Activated CD8-positive, alpha-beta memory T cell treated with anti-CD3 and anti-CD28 coated beads, Interleukin-2, amount 50 U/mL, for 4 hours (primary cell): ENCODE measurements at places on chromosomes 2 and 18.
A peak's percentile ranks its signal among the peaks of the same experiment; 100 is the strongest.

DNA sequence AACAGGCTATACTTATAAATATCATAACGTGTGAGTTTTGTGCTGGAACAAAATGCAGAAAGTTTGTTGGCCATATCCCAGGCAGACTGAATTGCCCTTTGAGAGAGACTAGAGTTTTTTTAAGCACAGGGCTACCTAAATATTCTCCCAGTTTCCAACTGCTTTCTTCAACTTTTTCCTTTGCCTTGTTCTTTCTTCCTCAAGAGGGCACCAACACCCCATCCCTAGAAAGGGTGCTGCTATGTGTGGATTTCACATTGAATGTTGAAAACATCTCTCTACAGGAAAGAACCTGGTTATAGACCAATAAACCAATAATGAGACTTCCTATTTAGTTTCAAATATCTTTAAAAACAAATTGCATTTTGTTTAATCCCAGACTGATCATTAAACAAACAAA, 87.9 kb downstream of the ICOS start:
- no peak for DNase-seq

GRCh38 chr18:21004726-21005125, 106.9 kb downstream of the ROCK1 start:
- DNase-seq, result no peak

DNA sequence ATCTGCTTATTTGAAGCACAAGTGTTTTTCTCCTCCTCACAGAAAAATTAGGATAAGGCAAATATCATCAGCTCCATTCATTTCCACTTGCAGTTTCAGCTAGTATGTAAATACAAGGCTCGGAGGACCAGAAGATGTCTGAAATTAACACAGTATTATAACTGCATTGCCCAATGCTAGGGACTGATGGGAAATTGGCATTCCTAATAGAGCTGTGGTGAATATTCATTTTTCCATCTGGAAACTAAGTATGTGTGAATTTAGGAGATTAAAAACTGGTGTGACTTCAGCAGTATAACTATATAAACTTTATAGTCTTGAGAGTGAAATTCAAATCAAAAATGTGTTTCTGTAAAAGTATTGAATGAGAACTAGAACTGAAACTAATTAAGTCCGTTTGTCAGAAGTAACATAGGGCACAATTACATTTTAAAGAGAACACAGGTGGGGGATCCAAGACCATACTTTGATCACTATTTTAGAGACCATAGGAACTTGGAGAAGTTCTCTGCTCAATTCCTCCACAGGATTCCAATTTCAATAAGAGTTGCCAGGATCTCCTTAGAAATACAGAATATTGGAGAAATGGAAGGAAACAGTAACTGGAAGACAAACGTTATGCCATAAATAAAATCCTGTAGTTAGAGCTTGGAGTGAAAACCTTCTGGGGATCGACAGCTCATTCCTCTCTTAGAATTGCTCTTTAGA, 12.1 kb upstream of the ITGA6 start:
- DNase-seq, result no peak

GRCh38 chr2:240246173-240246820, 105.8 kb upstream of the OTOS start:
- no peak for DNase-seq

DNA sequence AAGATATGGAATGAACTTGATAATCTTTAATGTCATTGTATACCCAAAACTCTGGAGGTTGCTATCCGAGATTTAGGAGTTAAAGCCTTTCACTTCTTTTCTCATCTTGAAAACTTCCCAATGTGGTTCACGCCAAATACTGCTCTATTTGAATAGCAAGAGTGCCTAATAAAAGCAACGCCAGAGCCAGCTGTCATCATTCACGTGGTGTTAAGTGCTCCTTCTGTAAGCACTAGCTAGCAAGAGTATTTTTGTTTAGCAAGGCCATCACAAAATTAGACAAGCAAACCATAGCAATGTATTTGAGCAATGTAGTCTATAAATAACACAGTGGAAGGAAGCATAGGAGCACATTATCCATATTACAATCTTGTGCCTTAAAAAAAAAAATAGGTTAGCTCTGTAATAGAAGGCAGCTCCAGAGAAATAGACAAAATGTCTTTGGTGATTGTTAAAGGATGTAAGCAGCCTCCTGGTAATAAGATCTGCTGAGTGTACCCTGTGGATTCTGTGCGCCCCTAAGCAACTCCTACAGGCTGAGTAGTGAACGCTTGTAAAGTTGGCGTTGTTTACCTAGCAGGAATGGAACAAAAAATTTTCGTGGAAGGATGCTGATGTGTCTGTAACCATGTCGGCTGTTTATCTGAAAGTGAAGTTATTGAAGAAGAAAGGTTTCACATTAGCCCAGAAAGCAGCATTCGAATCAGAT, 518.0 kb downstream of the CNTNAP5 start:
- DNase-seq, result no peak

DNA sequence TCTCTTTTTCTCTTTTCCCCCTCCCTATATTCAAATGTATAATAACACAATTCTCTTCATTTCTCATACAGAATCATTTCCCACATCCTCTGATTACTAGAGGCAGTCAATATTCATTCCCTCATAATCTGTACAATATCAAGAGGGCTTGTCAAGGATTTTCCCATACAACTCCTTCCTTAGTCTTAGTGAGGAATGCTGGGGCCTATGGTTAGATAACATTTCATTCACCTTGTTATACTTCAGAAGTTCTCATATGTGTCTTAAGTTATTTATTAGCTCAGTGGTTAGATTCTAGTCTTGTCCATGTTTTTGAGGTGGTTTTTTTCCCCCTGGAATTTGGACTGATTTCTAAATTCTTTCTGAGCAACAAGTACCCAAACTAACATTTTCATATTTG, 289.5 kb downstream of the PDE11A start:
- DNase-seq, result no peak

- DNase-seq, result no peak
These were observed 170.2 kb downstream of the ZNF385B start for GRCh38 chr2:179691235-179691634.

- no peak for DNase-seq
These were observed 184.6 kb upstream of the OSR1 start for GRCh38 chr2:19542796-19543662.

DNA sequence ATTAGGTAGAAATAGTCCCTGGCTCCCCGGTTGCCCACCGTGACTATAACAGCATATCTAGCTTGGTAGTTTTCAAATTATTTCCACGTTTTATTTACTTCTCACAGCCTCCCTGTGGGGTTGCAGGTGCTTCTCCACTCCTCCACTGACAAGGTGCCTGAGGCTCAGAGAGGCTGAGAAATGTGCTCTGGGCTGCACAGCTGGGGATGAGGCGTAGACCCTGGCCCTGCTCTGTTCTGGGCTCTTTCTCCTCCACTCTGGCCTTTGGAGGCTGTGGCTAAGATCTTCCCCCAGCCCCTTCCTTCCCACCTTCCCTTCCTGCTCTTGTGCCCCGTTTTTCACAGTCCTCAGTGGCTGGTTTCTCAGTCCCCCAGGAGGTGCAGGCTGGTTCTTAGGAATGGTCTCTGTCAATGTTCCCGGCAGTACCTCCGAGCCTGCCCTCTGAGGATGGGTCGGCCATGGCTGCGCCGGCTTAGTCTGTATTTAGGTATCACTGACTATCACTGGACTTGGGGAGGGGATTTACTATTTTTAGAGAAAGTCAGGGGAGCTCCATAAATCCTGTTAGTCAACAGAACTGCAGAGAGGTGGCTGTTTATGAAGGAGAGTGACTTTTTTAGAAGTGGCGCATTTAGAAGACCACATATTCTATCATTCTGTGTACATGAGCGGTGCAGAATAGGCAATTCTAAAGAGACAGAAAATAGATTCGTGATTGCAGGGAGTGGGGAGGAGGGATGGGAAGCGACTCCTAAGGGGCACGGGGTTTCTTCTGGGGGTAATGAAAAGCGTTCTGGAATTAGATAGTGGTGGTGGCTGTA, 35.0 kb downstream of the HPCAL1 start:
- no peak for DNase-seq

- no peak for DNase-seq
These were observed 23.7 kb upstream of the MSGN1 start for GRCh38 chr2:17792515-17792914.

DNA sequence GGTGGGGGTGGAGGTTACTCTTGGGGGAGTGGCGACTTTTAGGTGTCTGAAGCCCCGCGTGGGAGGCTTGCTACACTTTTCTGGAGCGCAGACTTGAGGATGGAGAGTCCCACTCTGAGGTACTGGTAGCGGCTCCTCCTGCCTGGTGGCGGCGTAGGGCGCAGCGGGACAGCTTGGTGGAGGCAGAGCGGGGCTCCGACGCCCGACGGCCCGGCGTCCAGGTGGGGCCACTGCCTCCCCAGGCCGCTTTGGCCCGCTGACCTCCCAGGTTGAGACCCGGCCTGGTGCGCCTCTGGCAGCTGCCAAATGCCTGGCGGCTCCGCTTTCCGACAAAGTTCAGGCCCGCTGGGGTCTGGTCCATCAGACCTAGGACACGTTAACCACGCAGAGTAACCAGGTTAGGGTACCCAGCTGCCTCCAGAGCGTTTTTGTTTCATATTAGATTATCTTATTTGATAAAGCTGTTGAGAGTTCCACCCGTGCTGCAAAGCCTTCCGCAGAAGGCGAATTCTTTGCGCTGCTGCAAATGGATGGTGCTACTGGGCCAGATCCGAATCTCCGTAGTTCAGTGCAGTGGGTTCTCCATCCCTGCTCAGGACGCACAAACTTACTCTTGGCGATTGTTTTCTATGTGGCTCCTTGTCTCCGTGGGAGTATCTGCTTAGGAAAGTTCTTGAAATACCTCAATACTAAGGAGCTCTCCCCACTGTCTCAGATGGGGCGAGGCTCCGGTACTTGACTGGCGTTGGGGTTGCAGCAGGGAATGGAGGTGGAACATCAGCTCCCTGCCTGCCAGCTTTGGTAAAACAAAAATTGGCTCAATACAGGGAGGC, 405.9 kb downstream of the XIRP2 start:
- DNase-seq, result no peak

GRCh38 chr2:218953366-218953954, 6.0 kb upstream of the CDK5R2 start:
- no peak for DNase-seq

DNA sequence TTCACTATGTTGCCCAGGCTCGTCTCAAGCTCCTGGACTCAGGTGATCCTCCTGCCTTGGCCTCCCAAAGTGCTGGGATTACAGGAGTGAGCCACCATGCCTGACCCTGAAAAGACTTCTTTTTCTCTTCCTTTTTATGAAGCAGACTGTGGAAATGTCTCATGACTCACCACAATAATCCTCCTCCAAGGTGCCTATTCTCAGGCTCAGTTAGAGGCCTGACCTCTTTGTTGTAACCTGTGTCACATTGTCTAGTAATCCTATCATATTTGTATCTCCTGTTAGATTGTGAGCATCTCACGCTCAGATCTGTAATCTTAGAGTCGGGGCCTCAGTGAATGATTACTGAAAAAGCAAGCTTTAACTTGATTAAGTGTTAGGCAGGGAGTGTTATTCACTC, 18.3 kb upstream of the TAF4B start:
- no peak for DNase-seq

GRCh38 chr2:148752977-148753376, 108.4 kb downstream of the EPC2 start:
- no peak for DNase-seq

- DNase-seq, result no peak
These were observed 359.3 kb downstream of the RIT2 start for GRCh38 chr18:42756214-42756613.

GRCh38 chr2:43305517-43305916, 79.1 kb upstream of the ZFP36L2 start:
- no peak for DNase-seq

DNA sequence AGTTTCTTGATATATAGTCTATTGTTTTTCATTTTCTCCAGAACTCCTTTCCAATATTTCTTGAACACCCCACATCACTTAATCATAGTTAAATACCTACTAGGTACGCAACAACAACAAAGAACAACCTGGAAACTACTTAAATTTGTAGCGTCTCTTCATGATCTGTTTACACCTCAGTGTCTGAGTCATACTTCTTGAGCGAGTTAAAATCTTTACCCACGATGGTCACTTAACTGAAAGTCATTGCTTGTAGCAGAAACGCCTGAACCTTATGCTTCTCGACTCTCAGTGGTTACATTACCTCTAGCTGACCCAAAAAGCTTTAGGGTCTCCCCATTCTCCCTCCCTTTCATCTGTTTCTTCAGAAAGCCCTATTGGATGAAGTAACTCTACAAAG, 131.3 kb downstream of the EN1 start:
- DNase-seq, result no peak

DNA sequence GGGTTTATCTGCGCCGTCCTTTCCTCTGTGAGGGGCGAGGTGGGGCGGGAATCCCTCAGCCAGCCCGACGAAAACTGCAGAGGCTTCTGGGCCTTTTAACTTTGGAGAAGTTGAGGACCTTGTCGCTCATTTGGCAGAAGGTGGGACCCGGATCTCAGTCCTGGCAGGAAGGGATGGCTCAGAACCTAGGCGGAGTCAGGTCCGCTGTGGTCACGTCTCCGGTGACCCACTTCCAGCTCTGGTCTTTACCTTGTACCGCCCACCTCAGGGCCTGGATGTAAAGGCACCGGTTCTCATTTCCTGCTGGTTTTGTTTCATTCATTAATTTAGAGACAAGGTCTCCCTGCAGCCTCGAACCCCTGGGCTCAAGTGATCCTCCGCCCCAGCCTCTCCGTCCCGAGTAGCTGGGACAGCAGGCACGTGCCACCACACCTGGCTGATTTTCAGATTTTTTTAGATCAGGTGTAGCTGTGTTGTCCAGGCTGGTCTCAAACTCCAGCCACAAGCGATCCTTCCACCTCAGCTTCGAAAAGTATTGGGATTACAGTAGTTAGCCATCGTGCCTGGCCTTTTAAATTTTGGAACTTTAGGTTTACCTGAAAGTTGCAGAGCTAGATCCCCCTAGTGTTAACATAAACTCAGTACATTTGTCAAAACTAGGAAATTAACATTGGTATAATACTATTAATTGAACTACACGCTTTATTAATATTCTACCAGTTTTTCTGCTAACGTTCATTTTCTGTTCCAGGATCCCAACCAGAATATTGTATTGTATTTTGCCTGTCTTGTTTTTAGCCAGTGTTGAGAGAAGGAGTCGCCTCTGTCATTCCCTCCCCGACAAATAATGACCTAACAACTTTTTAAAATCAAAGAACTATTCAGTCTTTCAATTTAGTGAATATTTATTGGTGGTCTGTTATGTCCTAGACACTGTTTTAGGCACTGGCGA, 852 bp downstream of the POLI start:
- DNase-seq, result peak; percentile 46

GRCh38 chr18:26252411-26252810, 26.2 kb downstream of the TAF4B start:
- DNase-seq, result no peak

- DNase-seq, result no peak
These were observed 320.8 kb downstream of the AFF3 start for GRCh38 chr2:99821572-99821971.
